ENCODE measurements at places on chromosomes 11 and 22.

DNA sequence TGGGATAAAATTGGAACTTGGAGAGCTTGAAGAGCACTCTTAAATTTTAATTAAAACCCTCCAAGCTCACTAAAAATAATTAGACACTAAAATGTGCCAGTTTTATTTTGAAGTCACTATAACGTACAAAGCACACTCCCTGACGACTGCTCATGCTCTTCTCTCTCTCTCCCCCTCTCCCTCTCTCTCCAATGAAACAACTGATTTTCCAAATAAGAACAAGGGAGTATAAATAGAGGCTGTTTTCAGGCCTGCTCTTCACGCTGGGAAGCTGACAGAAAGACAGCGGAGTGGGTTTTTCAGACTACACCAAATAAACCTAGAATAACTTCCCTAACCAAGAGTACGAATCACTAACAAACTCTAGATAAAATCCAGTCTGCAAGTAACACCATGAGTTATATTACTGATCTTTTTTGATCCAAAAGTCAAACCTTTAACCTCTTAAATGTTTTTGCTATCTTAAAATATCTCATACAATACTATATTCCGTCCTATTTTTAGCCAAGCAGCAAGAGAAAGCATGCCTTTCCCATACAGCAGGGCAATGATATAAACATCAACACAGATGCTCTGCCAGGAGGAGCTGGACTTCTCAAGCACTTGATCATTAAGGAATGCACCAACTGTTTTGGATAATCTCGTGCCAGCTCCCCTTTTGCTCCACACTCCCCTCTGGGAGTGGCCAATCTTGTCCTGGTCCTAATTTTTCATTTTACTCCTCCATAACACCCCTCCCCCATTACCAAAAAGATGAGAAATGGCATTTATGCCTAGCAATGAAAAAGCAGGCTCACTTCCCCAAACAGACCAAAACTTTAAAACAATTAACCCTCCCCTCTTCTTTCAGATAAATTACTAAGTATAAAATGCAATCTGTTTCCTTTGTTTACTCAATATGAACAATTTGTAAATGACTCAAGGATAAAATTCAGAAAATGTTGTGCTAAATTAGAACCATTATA lies 116.9 kb downstream of the SOX6 start:
- no peak for DNase-seq

DNA sequence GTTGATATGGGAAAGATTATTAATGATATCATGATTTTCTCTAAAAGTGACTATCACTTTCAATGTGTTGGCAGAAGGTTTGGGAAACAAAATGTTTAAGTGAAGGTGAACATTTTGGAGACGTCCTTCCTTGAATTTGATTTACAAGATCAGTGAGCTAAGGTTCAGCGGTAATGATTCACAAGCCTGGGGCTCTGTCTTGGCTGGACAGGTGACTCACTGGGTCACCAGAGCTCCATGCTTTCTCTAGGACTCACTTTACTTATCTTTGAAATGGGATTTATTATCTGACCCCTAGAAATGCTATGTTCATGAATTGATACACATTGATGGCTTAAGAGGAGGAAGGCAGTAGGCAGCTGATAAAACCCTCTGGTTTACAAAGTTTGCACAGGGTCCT lies 437.5 kb downstream of the NTM start:
- DNase-seq: no peak

DNA sequence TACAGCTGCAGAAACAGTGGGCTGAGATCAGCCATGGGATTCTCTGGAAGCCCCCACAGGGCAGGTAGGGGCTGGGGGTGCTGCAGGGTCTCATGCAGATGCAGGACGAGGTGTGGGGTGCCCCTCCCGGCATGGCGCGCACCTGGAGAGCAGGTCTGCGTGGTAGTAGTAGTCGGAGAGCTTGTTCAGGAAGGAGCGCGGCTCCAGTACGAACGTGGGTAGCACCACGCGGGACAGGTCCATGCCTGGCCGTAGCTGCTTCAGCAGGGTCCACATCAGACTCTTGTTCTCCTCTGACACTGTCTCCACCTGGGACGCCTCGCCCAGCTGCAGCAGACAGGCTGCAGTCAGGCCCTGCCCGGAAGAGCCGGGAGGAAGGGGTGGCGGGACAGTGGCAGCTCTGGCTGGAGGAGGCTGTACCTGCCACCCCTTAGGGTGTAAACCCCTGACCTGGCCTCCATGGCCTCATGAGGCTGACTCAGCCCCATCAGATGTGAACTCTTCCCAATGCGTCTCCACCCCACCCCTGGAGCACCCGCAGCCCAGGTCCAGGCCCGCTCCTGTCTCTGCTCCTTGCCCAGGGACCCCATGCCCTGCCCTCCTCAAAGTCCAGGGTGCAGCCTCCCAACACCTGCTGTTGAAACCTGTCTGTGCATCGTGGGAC lies 47.0 kb upstream of the CARS1 start:
- DNase-seq: no peak

DNA sequence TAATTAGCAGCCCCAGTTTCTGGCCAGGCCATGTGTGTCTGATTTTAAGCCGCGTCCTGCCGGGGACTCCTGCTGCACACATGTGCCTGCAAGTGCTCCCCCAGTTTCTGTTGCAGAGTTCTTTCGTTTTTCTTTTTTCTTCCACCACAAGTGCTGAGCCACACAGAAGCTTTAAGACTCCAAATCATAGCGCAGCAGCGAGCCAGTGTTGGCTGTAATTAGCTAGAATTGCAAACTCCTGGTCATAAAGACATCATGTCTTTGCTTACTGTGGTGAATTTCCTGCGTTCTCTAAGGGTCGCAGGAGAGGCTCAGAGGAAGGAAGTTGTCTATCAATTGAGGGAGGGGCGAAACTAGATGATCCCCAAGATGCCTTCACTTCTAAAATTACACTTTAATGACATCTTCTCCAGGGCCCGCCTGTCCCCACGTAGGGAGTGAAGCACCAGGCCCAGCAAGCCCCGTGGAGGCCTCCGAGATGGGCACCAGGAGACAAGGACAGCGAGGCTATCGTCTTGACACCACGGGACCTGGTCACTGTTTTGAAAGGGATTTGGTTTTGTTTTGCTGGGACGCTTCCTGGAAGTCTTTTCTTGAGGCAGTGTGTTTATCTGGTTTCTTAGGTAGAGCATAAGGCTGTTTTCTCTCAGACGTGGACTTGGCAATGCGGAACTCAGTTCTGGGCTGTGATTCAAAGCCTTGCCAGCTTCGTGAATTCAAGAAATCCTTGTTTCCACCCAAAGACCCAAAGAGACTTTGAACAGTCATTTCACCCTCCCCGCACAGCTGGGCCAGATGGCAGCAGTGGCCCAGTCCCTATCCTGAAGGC lies 71.8 kb downstream of the UBASH3B start:
- DNase-seq: no peak

GRCh38 chr11:12696911-12697581 lies 22.8 kb downstream of the TEAD1 start:
- no peak for DNase-seq

DNA sequence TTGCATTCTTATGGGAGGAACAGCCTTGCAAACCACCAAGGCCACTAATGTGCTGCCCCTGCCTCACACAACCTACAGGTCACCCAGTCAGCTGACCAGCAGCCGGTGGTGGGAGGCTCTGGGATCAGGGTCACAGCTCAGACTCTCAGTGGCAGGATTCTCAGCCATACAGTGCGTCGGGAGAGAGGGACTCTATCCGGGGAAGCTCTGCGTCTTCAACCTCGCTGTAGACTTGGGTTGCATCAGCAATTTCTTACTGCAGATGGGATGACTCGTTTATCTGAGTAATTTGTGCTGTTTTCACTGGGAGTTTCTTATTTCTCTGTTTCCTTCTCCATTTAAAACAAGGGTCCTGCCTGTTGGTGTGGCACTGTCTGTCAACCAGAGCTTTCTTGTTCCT lies 257.7 kb downstream of the TBC1D22A start:
- DNase-seq: no peak

All from activated T-cell treated with anti-CD3 and anti-CD28 coated beads for 4 hours (primary cell).